Hepatocyte (in vitro differentiated cells): ENCODE measurements at places on chromosomes 2 and 18. TPM values are rescaled to one million over a fixed set of nuclear protein-coding genes. Genes with fewer than 3 reads are reported as not detected.

OR6B3 gene
- not detected in 2 replicates for total RNA-seq

LRP2 gene
- 33.8 and 38.3 TPM in 2 replicates for total RNA-seq

EML4 gene
- total RNA-seq = 86.8 and 86.9 TPM in 2 replicates

BCL11A gene
- total RNA-seq = 11.6 and 14.4 TPM in 2 replicates

HOXD9 gene
- total RNA-seq = 2.4 and 2.9 TPM in 2 replicates

ST8SIA3 gene
- 0.03 and 0.04 TPM in 2 replicates for total RNA-seq

DSG1 gene
- total RNA-seq = 0.70 and 0.76 TPM in 2 replicates

EN1 gene
- total RNA-seq = 0.24 and 0.43 TPM in 2 replicates

GRCh38 chr2:207133458-207133819 is 32.3 kb downstream of the KLF7 start:
- no peak overlapping the region for H3K4me3 ChIP-seq
- peak overlapping the region; percentile 13 for H3K27ac ChIP-seq
- H3K4me1 ChIP-seq = peaks cover 24% of the 10 kb centered on the region
- H3K36me3 ChIP-seq = no peaks in the 10 kb centered on the region
- no peaks in the 10 kb centered on the region for H3K27me3 ChIP-seq
- DNase-seq = no peak

DNA sequence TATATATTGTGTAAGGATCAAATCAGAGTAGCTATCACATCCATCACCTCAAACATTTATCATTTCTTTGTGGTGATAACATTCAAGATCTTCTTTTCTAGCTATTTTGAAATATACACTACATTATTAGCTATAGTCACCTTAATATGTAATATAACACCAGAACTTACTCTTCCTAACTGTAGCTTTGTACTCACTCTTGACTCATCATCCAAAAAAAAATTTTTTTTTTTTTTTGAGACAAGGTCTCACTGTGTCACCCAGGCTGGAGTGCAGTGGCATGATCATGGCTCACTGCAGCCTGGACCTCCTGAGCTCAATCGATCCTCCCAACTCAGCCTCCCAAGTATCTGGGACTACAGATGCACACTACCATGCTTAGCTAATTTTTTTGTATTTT is 153.3 kb downstream of the EML6 start:
- no peak overlapping the region for H3K4me3 ChIP-seq
- no peaks in the 10 kb centered on the region for H3K27me3 ChIP-seq
- H3K36me3 ChIP-seq = no peaks in the 10 kb centered on the region
- no peak for DNase-seq

DNA sequence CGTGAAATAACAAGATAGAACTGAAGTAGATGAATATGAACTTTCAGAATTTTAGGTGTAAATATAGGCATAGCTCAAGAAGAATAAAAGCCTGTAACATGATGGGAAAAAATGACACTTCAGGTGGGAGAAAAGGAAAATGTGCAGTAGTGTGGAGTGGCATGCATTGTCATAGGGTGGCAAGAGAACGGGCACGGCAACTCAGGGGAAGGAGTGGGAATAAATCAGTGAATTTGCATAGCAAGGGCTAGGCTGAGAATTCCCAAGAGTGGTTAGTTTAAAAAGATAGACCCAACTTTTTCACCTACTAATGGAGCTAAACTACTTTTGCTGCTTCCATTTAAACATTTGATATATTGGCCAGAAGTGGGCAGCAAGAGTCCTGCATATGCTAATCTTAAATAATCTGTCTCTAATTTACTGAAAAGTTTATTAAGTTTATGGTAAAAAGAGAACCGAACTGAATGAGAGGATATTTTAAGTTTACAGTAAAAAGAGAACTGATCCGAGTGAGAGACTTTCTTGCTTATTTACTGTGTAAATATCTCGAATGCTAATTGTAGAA is 228.1 kb downstream of the CTNNA2 start:
- H3K4me3 ChIP-seq = no peak overlapping the region
- H3K36me3 ChIP-seq = no peaks in the 10 kb centered on the region
- DNase-seq = no peak
- H3K4me1 ChIP-seq = no peaks in the 10 kb centered on the region
- no peak overlapping the region for H3K27ac ChIP-seq

GRCh38 chr2:178449700-178450523 is 1.1 kb downstream of the PRKRA start:
- DNase-seq = peak; percentile 37
- H3K27me3 ChIP-seq = no peaks in the 10 kb centered on the region
- H3K36me3 ChIP-seq = no peaks in the 10 kb centered on the region
- H3K4me1 ChIP-seq = peaks cover 16% of the 10 kb centered on the region
- H3K4me3 ChIP-seq = peak overlapping the region; percentile 66
- peak overlapping the region; percentile 99 for H3K27ac ChIP-seq

- no peak for DNase-seq
- H3K4me3 ChIP-seq = no peak overlapping the region
- H3K27ac ChIP-seq = no peak overlapping the region
- no peaks in the 10 kb centered on the region for H3K36me3 ChIP-seq
- H3K27me3 ChIP-seq = no peaks in the 10 kb centered on the region
Observed at GRCh38 chr2:143226714-143227541, 97.7 kb downstream of the ARHGAP15 start.

- no peak for DNase-seq
- no peaks in the 10 kb centered on the region for H3K4me1 ChIP-seq
- peak overlapping the region; percentile 34 for H3K27ac ChIP-seq
- H3K4me3 ChIP-seq = no peak overlapping the region
- H3K27me3 ChIP-seq = no peaks in the 10 kb centered on the region
Observed at GRCh38 chr2:61055557-61055956, 10.1 kb upstream of the SANBR start.

GRCh38 chr2:239462671-239463506 is 62.1 kb upstream of the HDAC4 start:
- H3K27me3 ChIP-seq = no peaks in the 10 kb centered on the region
- H3K36me3 ChIP-seq = no peaks in the 10 kb centered on the region
- H3K27ac ChIP-seq = no peak overlapping the region
- H3K4me1 ChIP-seq = no peaks in the 10 kb centered on the region
- DNase-seq = no peak
- no peak overlapping the region for H3K4me3 ChIP-seq

- H3K4me1 ChIP-seq = peaks cover 13% of the 10 kb centered on the region
- no peak for DNase-seq
- no peaks in the 10 kb centered on the region for H3K36me3 ChIP-seq
- H3K27ac ChIP-seq = no peak overlapping the region
- H3K4me3 ChIP-seq = no peak overlapping the region
- H3K27me3 ChIP-seq = peaks cover 32% of the 10 kb centered on the region
Observed at GRCh38 chr2:9754532-9754887, 88.8 kb upstream of the TAF1B start.

- peaks cover 42% of the 10 kb centered on the region for H3K4me1 ChIP-seq
- no peaks in the 10 kb centered on the region for H3K27me3 ChIP-seq
- H3K4me3 ChIP-seq = no peak overlapping the region
- no peak overlapping the region for H3K27ac ChIP-seq
- no peaks in the 10 kb centered on the region for H3K36me3 ChIP-seq
Observed at GRCh38 chr2:120543899-120544298, 191.8 kb upstream of the GLI2 start.

GRCh38 chr18:67926929-67927864 is 410.7 kb upstream of the DSEL start:
- no peak overlapping the region for H3K4me3 ChIP-seq
- no peak for DNase-seq
- no peaks in the 10 kb centered on the region for H3K4me1 ChIP-seq
- no peak overlapping the region for H3K27ac ChIP-seq
- no peaks in the 10 kb centered on the region for H3K27me3 ChIP-seq

GRCh38 chr18:54607213-54608027 is 16.4 kb downstream of the DYNAP start:
- peak overlapping the region; percentile 85 for H3K27ac ChIP-seq
- peaks cover 6% of the 10 kb centered on the region for H3K4me1 ChIP-seq
- DNase-seq = peak; percentile 40
- no peaks in the 10 kb centered on the region for H3K36me3 ChIP-seq
- no peak overlapping the region for H3K4me3 ChIP-seq

- no peak for DNase-seq
- no peaks in the 10 kb centered on the region for H3K27me3 ChIP-seq
- H3K4me1 ChIP-seq = no peaks in the 10 kb centered on the region
- H3K27ac ChIP-seq = no peak overlapping the region
Observed at GRCh38 chr2:106095478-106096298, 98.4 kb downstream of the UXS1 start.

- H3K4me1 ChIP-seq = peaks cover 18% of the 10 kb centered on the region
- peak; percentile 53 for DNase-seq
- no peak overlapping the region for H3K4me3 ChIP-seq
- H3K27ac ChIP-seq = peak overlapping the region; percentile 44
- H3K36me3 ChIP-seq = no peaks in the 10 kb centered on the region
- no peaks in the 10 kb centered on the region for H3K27me3 ChIP-seq
Observed at GRCh38 chr2:170425281-170425751, 247.4 kb downstream of the MYO3B start.

GRCh38 chr2:64731746-64732145 is 78.0 kb upstream of the SERTAD2 start:
- no peak overlapping the region for H3K4me3 ChIP-seq
- peak overlapping the region; percentile 74 for H3K27ac ChIP-seq
- H3K36me3 ChIP-seq = no peaks in the 10 kb centered on the region
- H3K27me3 ChIP-seq = no peaks in the 10 kb centered on the region
- DNase-seq = no peak
- peaks cover 35% of the 10 kb centered on the region for H3K4me1 ChIP-seq
